Hematopoietic multipotent progenitor cell treated with erythropoietin and hydrocortisone succinate and interleukin-3 and kit ligand, for 4 days (in vitro differentiated cells): ENCODE measurements at places on chromosomes 5 and 9.
A peak's percentile ranks its signal among the peaks of the same experiment; 100 is the strongest.

DNA sequence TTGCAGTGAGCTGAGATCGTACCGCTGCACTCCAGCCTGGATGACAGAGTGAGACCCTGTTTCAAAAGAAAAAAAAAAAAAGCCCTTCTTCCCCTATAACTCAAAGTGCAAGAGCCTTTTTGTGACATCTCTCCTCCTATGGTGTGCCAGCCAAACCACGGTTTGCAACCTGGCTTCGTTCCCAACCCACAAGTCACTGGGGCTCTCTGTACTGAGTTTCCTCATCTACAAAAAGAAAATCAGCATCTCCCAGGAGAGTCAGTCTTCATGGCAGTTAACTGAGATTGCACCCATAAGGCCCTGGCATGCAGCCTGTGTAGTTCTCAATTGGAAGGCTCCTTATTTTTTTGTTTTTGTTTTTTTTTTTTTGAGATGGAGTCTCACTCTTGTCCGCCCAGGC lies 14.8 kb downstream of the ODF2 start:
- DNase-seq = peak; percentile 94

GRCh38 chr9:79809316-79809876 lies 237.6 kb downstream of the TLE4 start:
- DNase-seq = no peak

DNA sequence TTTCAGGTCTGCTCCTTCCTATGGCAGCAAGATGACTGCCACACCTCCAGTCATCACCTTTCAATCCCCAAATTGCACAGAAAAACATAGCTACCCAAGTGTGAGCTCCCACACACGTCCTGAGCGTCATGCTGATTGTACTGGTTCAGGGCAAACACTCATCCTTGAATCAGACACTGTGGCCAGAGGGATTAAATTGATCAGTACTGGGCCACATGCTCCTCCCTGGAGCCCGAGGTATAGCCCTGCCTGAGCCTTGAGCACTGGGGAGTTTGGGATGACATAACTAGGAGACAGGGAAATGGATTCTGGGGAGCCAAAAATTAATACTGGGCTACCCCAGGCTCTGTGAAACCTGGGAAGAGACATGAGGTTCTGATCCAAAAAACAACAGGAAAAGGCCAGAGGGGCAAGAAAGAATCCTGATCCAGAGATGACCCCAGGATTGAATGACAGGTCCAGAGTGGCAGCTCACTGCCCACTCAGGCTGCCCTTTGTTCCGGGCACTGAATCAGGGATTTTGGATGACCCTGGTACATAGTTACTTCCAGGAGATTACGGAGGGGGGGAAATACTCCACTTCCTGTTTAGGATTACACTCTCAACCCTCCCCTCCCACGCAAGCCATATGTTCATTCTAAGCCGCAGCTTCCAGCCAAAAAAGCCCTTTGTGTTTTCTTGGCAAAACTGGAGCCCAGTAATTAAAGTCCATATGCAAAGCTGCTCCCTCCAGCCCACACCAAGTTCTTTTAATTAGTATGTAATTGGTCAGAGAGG lies 141.6 kb upstream of the SPRY4 start:
- DNase-seq = no peak

GRCh38 chr5:174045470-174046025 lies at the start of gene NSG2:
Gene NSG2, plus strand, starts transcription at chr5:174045706. Its CDS starts 1,050 bp downstream, at chr5:174046756.
- DNase-seq = peak; percentile 94

DNA sequence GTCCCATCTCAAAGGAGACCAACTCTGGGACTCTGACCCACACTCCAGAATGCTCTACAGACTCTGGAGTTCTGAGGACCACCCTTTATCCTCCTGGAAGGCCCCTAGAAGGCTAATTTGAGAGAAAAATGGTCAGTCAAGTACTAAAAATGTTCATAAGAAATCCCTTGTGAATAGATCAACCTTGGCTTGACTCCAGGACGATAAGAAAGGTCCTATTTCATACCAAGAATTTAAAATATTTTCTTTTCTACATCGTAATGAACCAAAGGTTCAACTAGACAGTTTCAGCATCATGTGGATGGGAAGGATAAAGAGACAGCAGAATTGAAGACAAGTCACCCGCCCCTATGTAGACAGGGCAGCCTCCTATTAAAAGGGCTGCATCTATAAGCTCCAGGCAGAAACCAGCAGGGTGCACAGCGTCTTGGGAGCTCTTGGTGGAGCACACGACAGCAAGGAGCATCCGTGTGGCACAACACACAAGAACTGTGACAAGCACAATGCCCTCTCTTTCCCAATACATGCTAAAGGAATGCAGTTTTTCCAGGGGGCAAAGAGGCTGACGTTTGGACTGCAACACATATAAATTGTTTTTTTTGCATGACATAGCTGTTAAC lies 38.3 kb downstream of the RASEF start:
- no peak for DNase-seq

DNA sequence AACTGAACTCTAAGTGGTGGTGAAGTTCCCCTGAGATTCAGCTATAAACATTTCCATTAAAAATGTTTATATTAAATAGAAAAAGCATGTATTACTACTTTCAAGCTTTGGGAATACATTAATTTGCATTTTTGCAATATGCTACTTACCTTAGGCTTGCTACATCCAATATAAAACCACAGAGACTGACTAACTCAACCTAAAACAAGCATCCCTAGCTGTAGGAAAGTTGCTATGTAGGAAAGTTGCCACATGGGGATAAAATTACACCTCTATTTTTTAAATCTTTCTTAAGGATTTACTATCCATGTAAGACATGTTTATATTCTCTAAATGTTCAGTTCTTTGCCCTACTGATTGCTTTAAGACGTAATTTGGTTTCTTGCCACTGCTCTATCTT lies 12.8 kb downstream of the SCAMP1 start:
- DNase-seq = no peak

DNA sequence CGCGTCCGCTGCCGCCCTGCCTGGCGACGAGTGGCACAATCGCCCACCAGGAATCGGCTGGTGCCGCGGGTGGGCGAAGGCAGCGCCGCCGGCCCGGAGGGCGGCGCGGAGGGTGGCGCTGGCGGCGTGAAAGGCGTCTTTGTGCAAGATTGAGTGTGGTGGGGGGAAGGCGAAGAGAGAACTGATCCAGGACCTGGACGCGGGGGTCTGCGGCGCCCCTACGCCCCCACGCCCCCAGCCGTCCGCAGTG lies 4.6 kb upstream of the RGMB start:
- no peak for DNase-seq

DNA sequence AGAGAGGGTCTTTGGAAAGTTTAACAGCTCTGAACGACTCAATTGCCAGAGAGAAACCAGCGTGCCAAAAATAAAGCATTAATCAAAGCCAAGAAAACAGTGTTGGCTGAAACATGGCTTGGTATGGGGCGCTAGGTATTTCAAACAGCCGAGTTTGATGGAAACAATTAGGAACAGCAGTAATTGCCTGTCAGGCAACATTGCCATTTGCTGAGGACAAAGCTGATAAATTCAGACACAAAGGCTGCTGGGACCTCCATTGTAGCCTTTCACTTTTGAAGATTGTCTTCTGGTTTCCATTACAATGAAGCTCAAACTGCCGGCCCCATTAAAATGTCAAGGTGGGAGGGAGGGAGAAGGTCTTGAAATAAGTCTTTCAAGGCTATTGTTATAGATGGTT lies 125.4 kb upstream of the SPDL1 start:
- no peak for DNase-seq

- no peak for DNase-seq
Observed at GRCh38 chr5:138942861-138943260, 67.7 kb upstream of the LRRTM2 start.

- DNase-seq = no peak
Observed at GRCh38 chr9:111113712-111114111, 75.4 kb upstream of the LPAR1 start.

DNA sequence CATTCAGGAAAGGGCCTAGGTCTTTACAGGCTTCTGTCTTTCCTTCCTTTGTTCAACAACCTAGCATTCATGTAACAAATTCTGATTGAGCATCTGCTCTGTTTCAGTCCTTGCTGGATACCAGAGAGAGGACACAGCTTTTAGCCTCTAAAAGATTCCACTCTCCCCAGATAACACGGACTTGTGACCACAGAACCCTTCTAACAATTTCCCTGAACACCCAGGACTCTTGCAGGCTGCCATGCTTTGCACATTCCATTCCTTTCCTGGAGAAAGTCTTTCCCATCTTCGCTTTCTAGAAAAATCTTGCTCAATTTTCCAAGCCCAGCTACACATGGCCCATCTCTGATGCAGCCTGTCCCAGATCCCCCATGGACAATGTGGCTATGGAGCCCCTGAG lies 310.9 kb downstream of the ACTL7B start:
- no peak for DNase-seq

DNA sequence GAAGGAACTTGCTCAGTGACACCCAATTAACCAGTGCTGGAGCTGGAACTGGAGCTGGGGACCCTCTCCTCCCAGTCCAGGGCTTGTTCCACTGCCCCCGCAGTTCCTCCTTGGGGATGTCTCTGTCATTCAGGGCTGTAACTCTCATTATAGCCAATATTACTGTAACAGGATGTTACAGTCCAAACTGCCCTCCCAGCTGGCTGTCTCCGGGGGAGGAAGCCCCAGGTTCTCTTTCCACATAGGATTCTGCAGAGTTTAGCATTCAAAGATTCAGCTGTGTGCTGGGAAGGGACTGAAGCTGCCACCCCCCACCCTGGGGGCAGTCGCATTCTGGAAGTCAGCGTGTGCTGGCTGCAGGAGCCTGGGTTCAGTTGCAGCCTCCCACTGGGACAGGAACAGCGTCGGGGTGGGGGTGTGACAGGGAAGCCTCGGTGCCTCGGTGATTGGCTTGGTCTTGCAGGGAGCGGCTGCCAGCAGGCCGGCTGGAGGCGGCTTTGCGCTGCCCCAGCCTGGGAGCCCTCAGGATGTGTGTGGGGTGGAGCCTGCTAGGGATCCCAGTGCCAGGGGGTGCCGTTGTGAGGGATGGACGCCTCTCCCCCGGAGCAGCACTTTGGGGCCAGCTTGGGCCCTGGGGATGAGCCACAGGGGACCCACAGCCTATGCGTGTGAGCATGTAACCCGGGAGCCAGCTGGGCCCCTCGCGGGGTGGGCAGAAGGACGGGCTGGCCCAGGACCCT lies 101.1 kb downstream of the RGS3 start:
- no peak for DNase-seq

DNA sequence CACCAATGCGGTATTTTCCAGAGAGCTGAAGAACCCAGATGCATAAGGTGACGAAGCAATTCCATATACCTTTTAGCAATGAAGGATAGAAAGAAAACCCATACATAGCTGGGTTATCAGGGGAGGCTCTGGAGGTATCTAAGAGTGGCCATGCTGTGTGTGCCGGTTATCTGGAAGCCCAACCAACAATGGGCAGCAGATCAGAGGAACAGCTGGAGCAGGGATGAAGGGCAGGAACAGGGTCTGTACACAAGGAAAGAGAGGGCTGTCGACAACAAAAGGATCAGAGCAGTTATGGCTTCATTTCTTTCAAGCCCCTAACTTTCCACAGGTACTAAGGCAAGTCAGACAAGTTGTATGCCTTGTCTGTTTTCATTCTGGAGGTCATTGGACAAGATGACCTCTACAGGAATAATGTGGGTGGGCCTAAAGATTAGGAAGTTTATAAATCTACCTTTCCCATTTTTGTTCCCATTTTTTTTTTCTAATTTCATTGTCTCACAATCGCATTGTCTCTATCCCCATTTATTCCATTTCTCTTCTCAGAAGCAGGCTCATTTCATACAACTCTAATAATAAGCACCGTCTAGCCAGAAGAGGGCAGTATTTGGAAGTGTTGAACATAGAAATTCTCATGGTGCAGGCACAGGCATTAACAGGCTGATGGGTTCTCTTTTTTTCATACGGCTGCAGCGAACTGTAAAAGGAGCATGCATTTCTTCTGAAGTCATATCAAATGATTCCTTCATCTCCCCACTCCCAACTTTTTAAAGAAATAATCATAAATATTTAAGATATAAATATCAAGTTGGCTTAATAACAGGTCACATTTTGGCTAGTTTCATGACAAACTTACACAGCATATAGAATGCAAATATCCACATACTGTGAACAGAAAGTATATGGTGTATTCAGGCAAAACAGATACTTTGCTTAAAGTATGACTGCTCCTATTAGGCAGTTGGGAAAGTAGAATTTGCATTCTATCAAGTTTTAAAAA lies 63.5 kb downstream of the ZNF474 start:
- DNase-seq = peak; percentile 88
